ENCODE measurements at places on chromosomes 7 and 10.

DNA sequence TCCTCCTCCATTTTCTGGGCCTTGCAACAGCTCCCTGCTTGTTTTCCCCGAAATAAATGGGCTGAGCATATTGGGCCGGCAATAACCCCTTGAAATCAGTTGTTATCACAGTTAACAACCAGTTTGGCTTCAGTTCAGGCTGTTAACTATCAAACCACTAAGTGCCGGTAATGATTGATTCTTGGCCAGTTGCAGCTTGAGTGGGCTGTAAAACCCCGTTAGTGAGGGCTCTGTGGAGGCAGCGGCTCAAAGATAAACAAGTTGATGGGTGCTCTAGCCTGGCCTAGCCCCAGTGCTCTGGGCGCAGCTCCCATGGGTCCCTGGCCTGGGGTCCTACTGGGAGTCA is 8.3 kb downstream of the FGF8 start:
- no peak for DNase-seq

DNA sequence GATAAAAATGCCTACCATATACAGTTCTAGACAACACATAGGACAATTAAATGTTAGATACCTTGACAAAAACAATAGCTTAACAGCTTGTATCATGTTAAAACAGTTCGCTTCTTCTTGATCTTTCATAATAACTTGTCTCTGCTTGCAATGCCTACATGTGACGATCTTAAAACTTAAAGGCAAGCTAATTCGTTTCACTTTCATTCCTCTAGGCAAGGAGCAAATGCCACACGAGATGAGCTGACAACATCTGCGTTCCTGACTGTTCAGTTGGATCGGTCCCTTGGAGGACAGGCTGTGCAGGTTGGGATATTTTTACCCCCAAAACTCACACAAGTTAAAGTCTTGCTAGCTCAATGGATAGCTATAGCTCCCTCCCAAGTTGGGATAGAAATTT is 51.6 kb upstream of the ARL4A start:
- no peak for DNase-seq

GRCh38 chr10:33298893-33299292 is 35.6 kb downstream of the NRP1 start:
- no peak for DNase-seq

- DNase-seq = no peak
These were observed 199.0 kb downstream of the EMX2 start for GRCh38 chr10:117741524-117741923.

DNA sequence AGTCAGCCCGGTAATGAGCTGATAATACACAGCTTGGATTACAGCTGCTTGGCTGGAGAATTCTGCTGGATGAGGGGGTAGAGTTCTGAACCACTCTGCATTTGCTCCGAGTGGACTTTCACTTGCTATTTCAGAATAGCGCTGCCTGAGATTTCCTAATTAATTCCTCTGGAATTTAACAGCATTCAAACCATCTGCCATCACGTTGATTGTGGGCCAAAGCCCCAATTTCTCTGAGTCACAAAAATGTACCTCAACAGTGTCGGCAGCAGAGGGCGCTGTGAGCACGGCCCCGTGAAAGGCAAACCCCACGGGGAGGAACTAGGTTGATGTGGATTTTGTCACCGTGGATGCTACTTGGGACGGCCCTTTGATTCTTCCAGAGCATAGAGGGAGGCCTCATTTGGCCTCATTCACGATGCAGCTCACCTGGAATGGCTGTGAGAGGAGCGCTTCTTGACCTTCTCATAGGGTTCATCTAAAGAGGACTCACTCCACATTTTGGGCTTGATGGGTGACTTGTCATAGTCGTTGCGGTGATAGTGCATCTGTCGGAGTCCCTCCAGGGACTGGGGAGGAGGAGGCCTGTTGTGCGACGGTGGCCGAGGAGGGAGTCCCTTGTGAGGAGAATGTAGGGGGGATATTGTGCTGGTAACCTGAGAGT is 73.3 kb downstream of the PRPF18 start:
- DNase-seq = no peak

DNA sequence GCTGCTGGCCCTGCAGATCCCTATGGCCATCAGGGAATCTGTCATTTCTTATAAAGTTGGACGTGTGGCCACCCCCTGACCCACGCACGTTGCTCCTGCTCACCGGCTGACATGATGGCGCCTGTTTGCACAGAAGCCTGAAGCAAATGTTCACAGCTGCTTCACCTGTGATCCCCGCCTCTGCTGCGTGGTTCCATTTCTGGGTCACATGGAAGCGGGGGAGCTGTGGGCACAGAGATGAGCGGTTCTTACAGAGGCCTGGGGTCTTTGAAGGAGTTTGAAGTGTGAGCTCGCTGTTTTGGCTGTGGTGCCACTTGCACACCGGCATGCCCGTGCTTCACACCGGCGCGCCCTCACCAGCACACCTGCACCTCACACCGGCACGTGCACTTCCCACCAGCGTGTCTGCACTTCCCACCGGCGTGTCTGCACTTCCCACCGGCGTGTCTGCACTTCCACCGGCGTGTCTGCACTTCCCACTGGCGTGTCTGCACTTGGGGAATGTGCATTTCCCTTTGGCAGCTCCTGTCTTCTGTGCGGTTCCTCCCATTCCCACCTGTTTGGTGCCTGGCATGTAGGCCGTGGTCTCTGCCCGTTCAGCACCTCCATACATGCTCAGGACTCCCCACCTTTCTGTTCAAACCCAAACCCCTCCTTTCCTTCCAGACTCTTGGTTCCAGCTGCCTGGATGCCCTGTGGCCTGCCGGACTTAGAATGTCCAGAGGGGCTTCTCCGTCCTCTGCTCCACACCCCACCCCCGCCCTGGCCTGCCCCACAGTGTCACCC is 86.7 kb downstream of the INPP5A start:
- DNase-seq = no peak

- DNase-seq = no peak
These were observed 31.5 kb downstream of the TCF7L2 start for GRCh38 chr10:112981553-112981952.

- DNase-seq = no peak
These were observed 48.3 kb downstream of the TMEM270 start for GRCh38 chr7:73909051-73909941.

- no peak for DNase-seq
These were observed 15.1 kb downstream of the LSMEM1 start for GRCh38 chr7:112495810-112496462.

DNA sequence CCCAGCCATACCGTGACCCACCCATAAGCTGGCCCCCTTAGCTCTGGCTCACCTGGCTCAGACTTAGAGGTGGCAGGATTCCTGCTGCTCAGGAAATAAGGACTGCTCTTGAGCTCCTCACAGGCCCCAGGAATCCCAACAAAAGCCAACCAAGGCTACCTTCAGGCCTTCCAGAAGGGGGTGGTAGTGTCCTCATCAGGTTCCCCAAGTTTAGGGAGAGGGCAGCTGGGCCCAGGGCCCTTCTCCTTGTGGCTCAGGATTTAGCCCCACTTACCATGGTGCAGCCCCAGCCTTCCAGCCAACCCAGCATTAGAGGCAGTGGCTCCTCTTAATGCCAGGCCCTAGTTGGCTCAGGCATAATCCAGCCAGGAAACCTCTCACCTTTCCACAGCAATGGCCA is 23.5 kb downstream of the NPFFR1 start:
- no peak for DNase-seq

- DNase-seq = no peak
These were observed 185.6 kb downstream of the PFKFB3 start for GRCh38 chr10:6388261-6388893.

DNA sequence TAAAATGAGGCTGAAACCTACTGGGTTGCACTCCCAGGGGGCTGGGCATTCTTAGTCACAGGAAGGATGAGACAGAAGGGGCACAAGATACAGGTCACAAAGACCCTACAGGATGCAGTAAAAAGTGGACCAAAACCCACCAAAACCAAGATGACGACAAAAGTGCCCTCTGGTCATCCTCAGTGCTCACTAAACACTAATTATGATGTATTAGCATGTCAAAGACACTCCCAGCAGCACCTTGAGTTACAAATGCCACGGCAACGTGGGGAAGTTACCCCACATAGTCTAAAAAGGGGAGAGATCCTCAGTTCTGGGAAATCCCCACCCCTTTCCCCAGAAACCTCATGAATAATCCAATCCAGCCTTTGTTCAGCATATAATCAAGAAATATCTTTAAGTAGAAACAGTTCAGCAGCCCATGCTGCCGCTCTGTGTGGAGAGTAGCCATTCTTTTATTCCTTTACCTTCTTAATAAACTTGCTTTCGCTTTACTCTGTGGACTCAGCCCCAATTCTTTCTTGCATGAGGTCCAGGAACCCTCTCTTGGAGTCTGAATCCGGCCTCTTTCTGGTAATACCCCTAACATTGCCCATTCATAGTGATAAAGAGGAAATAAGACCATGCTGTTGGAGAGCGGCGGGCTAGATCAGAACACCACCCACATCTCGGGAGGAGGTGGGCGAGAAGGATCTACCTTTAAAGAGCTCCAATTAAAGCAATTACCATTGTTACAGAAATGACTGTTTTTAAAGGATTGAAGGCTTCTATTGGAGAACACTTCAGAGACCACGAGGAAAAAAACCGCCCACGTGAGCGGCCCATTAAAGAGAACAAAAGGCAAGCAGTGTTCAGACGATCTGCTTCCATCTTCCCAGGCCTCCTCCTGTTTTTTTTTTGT is 170.9 kb downstream of the USP6NL start:
- DNase-seq = no peak

- no peak for DNase-seq
These were observed 8.8 kb downstream of the ITGB1 start for GRCh38 chr10:32949221-32949678.

DNA sequence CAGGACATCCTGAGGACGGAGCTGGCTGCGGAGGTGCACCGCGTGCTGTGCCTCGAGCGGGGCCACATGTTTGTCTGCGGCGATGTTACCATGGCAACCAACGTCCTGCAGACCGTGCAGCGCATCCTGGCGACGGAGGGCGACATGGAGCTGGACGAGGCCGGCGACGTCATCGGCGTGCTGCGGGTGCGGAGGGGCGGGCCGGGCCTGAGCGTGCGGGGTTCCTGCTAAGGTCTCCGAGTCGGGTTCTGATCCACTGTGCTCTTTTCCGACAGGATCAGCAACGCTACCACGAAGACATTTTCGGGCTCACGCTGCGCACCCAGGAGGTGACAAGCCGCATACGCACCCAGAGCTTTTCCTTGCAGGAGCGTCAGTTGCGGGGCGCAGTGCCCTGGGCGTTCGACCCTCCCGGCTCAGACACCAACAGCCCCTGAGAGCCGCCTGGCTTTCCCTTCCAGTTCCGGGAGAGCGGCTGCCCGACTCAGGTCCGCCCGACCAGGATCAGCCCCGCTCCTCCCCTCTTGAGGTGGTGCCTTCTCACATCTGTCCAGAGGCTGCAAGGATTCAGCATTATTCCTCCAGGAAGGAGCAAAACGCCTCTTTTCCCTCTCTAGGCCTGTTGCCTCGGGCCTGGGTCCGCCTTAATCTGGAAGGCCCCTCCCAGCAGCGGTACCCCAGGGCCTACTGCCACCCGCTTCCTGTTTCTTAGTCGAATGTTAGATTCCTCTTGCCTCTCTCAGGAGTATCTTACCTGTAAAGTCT is 10.4 kb downstream of the ATG9B start:
- DNase-seq = no peak

DNA sequence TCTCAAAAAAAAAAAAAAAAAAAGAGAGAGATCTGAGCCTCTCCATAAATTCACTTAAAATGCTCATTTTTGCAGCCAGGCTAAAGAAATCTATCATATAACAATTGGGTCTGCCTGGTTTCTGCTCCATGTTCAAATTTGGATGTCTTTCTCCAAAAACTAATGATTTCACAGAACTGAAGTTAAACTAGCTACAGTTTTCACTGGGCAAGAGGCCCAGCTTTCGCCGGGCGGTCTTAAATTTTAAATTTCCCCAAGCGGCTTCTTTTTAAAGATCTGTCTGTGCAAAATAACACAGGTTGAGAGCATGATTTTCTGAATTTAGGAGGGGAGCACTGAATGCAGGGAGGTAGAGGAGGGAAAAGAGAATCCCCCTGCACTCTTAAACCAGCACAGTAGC is 603.4 kb downstream of the KCNMA1 start:
- DNase-seq = no peak

DNA sequence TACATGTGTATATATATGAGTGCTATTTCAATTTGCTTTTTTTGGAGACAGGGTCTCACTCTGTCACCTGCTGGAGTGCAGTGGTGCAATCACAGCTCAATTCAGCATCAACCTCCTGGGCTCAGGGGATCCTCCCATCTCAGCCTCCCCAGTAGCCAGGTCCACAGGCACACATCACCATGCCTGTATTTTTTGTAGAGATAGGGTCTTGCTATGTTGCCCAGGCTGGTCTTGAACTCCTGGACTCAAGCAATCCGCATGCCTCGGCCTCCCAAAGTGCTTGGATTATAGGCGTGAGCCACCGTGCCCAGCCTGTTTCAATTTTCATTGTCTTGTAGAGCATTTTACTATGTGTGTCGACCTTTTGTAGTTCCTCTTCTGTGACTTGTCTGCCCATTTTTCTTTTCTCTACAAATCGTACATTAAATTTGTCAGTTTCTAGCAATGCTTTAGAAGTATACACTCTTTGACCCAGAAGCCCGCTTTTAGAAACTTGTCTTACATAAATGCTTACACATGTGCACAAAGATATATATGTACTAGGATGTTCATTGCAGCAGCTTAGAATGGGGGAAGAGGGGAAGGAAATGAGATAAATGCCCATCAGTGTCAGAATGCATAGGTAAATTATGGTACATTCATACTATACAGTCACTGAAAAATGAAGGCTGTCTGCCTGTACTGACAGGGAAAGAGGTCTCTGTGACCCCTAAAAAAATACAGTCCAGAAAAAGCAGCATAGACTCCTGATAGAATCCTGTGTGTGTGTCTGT is 12.2 kb upstream of the RFC2 start:
- no peak for DNase-seq

DNA sequence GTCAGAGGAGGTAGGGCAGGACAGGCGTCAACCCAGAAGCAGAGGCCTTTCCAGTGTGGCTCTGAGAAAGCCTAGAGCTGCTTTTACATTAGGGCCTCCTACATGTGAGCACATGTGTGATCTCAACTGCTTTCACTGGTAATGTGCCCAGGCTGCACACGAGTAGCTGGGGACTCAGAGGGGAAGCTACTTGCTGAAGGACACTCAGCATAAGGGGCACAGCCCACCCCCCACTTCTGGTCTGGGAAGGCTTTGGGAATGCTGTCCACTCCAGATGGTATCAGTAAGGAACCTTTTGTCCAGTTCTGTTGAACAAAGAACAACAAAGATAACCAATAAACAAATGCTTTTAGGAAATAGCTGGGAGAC is 18.9 kb downstream of the PRF1 start:
- DNase-seq = no peak

DNA sequence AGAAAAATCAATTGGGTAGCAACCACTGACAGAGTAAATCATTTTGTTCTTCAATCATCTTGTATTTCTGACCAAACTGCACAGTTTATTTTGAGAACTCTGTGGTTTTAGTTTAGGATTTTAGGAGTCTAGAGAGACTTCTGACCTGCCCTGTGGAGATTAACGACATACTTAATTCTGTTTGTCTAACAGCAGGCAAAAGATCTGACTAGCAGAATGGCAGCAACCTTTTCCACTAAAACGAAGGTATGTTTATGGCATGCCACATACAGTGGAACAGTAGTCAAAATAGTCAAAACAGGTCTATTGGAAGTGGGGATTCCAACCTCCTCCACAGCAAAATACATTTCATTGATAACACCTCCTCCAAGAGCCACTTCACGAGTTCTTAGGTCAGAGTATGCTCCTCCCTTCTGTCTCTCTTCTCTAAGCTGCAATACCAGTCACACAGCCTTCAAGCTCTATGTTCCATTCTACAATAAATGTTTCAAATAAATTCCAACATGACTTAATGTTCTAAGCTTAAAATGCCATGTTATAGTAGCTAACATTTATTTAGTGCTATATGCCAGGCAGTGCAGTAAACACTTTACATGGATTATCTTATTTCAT is 34.4 kb downstream of the NRCAM start:
- DNase-seq = no peak

All from cortex of kidney (tissue), 1 donor.